ENCODE measurements at places on chromosomes 16 and 17.

- no peak for DNase-seq
Observed at GRCh38 chr16:30600215-30600614, 10.0 kb downstream of the ZNF689 start.

DNA sequence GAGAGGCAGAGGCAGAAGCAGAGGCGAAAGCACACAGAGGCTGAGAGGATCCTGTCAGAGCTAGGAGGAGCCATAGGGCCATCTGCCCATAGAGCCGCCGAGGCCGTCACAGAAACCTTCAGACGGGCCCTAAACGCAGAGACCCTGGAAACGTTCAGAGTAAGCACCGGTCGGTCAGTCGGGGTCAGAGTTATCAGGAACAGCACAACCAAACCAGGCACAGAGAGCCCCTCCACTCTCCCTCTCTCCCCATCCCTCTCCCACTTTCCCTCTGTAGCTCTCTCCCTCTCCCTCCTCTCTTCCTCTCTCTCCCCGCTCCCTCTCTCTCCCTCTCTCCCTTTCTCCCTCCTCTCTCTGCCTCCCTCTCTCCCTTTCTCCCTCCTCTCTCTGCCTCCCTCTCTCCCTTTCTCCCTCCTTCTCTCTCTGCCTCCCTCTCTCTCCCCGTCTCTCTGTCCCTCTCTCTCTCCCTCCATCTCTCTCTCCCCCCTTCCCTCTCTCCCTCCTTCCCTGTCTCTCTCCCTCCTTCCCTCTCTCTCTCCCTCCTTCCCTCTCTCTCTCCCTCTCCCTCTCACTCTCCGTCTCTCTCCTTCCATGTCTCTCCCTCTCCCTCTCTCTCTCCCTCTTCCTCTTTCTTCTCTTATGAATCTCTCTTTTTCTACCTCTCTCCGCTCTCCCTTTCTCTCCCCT is 138.9 kb downstream of the C16orf95 start:
- DNase-seq = no peak

GRCh38 chr16:64364894-64365293 is 757.0 kb downstream of the CDH11 start:
- DNase-seq = no peak

- no peak for DNase-seq
Observed at GRCh38 chr17:27457731-27458523, 1.7 kb downstream of the KSR1 start.

DNA sequence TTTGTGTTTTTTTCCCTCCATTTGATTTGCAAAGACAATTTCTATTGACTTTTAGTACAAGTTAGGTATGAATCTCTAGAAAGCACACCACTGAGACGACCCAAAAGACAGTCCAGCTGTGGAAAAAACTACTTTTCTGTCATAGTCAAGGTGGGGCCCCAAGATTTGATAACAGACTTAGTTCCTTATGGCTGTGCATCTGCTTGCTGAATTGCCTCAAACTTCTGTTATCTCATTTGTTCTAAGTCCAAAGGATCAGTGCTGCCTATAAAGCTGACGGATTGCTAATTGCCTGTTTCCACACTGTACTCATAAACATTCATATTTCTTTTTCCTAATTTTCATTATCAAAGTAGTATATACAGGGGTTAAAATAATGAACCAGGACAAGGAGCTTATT is 180.8 kb downstream of the SPECC1 start:
- no peak for DNase-seq

GRCh38 chr16:67931712-67932461 is at the start of gene CTRL:
Gene CTRL (minus strand): TSS chr16:67931862. CDS start chr16:67931852, 10 bp downstream.
- no peak for DNase-seq

DNA sequence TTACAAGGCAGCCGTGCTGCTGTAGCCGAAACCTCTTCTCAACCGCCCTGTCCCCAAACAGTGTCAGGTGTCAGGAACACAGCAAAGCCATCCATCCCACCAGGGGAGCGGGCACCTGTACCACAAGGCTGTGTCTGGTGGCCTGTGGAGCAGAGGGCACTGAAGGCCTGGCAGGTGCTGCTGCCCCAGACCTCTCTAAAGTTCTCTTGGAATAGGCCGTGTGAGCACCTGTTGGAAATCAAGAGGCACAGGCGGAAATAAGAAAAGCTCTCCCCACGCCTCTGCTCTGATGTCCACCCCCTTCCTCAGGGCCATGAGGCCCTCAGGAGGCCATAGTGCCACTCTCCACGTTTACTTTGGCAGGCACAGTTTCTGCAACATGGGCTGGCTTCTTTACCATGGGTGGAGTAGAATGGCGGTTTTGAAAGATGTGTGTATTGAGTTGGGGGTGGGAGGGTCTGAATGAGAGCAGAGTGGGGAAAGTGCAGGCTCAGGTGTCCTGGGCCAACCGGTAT is 99.9 kb upstream of the ZNF750 start:
- DNase-seq = no peak

- DNase-seq = no peak
Observed at GRCh38 chr16:70701998-70702397, 16.1 kb upstream of the MTSS2 start.

DNA sequence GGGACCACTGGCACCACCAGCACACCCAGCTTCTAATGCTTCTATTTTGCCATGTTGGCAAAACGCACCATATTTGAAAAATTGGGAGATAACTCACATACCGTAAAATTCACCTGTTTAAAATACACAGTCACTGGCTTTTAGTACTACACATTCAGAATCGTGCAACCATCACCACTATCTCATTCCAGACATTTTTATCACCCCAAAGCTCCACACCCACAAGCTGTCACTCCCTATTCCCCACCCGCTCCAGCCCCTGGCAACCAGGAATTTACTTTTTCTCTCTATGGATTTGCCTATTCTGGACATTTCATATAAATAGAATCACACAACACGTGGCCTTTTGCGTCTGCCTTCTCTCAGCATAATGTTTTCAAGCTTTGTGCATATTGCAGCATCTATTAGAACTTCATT is 25.0 kb downstream of the PPL start:
- DNase-seq = no peak

GRCh38 chr17:10144456-10144855 is 54.0 kb downstream of the GAS7 start:
- no peak for DNase-seq

DNA sequence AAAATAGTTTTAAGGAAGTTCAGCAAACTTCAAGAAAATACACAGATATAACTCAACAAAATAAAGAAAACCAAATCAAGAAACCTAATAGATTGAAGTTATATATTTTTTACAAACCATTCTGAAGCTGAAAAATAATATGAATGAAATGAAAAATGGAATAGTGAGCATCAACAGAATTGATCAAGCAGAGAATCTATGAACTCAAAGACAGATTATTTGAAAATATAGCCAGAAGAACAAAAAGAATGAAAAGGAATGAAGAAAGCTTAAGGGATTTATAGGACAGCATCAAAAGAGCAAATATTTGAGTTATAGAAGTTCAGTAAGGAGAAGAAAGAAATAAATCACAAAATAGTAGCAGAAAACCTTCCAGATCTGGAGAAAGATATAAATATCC is 37.8 kb downstream of the CDR2 start:
- no peak for DNase-seq
